Activated naive CD4-positive, alpha-beta T cell treated with anti-CD3 and anti-CD28 coated beads, Interleukin-2, amount 10 ng/mL, durations not matched to agents 5 hours and 36 hours (primary cell): ENCODE measurements at places on chromosomes 11 and 22. TPM values are rescaled to one million over a fixed set of nuclear protein-coding genes. Genes with fewer than 3 reads are reported as not detected.

Gene MMP8
- not detected for total RNA-seq

Gene GRM5
- total RNA-seq, result not detected

Gene CASP12
- total RNA-seq, result not detected

Gene KCNA4
- not detected for total RNA-seq

Gene OR52I1
- not detected for total RNA-seq

Gene CNTF
- total RNA-seq, result 3.0 TPM

Gene DLAT
- total RNA-seq, result 23.6 TPM

Gene GPHA2
- total RNA-seq, result not detected

Gene ASRGL1
- total RNA-seq, result 8.0 TPM

Gene COX8A
- total RNA-seq, result 397 TPM

Gene LRRC74B
- total RNA-seq, result not detected

Gene ABCC8
- 0.18 TPM for total RNA-seq

Gene JAM3
- total RNA-seq, result 5.4 TPM

Gene SCGB1C1
- not detected for total RNA-seq

Gene OR4B1
- total RNA-seq, result not detected

Gene NAALAD2
- total RNA-seq, result not detected

Gene PATE4
- total RNA-seq, result not detected

Gene MOGAT2
- total RNA-seq, result not detected

Gene KRTAP5-9
- total RNA-seq, result not detected
